ENCODE measurements at places on chromosomes 16 and 17.
A peak's percentile ranks its signal among the peaks of the same experiment; 100 is the strongest.

GRCh38 chr17:32755045-32755805, 121.7 kb downstream of the MYO1D start:
- DNase-seq: no peak

- DNase-seq: no peak
These were observed 54.9 kb downstream of the IKZF3 start for GRCh38 chr17:39809221-39809620.

DNA sequence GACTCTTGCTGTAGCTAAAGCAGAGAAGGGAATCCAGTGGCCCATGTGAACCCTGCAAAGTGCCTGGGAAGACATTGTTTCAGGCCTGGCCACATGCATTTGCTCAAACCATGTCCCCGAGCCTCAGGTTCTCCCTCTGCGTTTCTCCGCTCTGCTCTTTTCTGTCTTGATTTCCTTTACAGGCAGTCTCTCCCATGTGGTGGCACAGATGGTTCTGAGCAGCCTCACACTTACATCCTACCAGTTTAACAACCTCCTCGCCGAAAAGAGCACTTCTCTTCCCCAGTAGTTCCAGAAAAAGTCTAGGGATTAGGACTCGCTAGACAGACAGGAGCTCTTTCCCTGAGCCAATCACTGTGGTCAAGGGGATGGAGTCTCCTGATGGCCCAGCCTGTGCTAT, 28.3 kb upstream of the MYH10 start:
- no peak for DNase-seq

GRCh38 chr16:3458278-3458851, 14.9 kb downstream of the NAA60 start:
- DNase-seq: no peak

DNA sequence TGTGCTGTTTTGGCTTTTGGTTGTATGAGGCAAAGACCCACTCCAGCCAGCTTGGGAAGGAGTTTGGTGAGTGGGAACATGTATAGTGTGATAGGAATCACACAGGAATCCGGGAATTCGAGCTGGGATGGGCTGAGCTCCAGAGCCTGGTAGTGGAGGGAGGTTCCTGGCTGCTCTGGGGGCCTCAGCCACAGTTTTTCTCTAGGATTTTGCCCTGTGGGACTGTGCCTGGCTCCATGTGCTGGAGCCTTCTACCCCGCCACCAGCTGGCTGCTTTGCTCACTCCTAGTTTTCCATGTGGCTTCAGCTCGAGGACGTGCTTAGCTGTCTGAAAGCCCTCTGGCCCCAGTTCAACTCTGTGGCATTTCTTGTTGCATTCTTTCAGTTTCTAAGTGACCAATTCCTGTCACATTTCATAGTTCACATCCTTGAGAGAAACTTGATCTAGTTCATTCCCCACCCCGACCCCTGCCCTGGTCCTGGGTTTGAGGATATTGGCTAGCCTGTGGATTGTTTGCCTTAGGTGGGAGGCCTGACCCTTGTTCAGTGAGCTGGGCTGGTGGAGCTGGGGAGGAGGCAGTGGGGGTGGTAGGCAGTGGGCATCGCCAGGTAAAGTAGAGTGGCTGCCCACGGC, 5.0 kb downstream of the SEC14L1 start:
- DNase-seq: no peak

DNA sequence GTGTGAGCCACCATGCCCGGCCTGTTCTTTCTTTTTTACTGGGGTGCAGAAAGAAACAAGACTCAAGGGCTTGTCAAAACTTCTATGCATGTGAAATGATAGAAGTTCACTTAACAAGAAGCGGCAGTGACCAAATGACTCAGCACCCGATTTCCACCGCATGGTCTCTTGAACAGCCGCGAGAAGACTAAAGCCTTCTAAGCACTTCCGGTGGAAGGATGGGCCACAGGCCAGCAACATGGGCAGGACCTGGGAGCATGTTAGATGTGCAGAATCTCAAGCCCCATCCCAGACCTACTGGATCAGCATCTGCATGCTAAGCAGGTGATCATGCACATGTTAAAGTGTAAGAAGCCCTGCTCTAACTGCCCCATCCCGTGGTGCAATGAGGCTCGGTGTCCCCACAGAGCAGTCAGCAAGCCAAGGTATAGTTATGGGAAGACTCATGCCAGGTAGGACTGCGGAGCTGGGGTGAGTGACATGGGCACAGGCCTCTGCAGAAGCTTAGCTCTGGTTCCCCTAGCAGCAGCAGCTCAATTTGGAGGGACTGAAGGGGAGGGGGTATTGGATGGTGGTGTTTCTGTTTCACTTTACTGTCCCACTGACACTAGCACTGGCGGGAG, 88.5 kb upstream of the HNF1B start:
- no peak for DNase-seq

DNA sequence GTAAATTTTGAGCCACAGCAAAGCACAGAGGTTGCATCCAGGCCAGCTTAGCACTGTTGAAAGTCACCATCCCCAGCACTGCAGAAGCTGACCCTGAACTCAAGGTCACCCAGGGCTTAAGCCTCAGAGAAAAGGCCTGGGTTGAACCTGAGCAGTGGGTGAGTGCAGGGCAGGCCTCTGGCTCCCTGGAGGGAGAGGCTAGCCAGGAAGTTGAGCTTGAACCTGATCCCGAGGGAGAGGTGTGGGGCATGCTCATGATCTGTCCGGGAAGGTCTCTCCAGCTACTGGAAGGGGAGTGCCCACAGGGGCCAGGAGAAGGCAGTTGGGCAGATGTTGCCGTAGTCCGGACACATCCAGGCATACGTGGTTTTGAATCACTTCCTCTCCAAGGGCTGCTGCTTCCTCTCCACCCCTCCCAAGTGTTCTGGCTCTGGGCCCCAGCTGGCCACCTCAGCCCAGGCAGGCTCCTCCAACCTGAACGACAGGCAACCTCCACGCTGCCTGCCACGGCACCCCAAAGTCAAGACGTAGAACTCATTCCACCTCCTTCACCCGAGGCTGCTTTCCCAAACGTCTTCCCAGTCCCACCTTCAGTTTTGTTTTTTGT, 18.4 kb downstream of the CARHSP1 start:
- DNase-seq: no peak

- no peak for DNase-seq
These were observed 30.9 kb downstream of the PAFAH1B1 start for GRCh38 chr17:2624292-2624731.

- no peak for DNase-seq
These were observed 9.8 kb downstream of the MYBBP1A start for GRCh38 chr17:4545217-4545951.

GRCh38 chr17:1568950-1569810, 6.6 kb upstream of the PITPNA start:
- no peak for DNase-seq

GRCh38 chr17:68763562-68763961, 162.4 kb upstream of the FAM20A start:
- DNase-seq: no peak

- no peak for DNase-seq
These were observed 55.5 kb downstream of the HS3ST4 start for GRCh38 chr16:25747160-25747758.

DNA sequence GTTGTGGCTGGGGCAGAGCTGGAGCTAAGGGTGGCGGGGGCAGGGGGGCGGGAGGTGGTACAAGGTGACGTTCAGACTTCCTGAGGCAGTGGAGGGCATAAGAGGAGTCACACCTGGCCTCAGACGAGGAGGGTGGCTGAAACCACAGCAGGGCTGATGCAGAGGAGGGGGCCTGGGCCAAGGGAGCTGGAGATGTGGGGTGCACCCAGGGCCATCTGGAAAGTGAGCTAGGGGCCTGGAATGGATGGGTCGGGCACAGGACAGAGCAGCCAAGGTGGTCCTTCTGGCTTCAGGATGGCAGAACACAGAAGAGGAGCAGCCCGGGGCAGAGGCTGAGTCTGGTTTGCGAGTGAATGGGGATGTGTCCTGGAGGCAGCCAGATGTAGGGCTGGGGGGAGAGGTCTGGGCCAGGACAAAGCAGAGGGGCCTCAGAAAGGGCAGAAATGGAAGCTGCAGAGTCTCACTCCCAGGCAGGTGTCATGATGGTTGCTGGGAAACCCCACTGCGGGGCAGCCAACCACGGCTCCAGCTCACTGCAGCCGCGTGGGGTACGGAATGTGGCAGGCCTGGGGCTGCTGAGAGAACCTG, 57.6 kb downstream of the PRMT7 start:
- no peak for DNase-seq

GRCh38 chr17:81313776-81314397, 18.8 kb upstream of the SLC38A10 start:
- no peak for DNase-seq

- no peak for DNase-seq
These were observed 6.6 kb downstream of the GID4 start for GRCh38 chr17:18045691-18046350.

DNA sequence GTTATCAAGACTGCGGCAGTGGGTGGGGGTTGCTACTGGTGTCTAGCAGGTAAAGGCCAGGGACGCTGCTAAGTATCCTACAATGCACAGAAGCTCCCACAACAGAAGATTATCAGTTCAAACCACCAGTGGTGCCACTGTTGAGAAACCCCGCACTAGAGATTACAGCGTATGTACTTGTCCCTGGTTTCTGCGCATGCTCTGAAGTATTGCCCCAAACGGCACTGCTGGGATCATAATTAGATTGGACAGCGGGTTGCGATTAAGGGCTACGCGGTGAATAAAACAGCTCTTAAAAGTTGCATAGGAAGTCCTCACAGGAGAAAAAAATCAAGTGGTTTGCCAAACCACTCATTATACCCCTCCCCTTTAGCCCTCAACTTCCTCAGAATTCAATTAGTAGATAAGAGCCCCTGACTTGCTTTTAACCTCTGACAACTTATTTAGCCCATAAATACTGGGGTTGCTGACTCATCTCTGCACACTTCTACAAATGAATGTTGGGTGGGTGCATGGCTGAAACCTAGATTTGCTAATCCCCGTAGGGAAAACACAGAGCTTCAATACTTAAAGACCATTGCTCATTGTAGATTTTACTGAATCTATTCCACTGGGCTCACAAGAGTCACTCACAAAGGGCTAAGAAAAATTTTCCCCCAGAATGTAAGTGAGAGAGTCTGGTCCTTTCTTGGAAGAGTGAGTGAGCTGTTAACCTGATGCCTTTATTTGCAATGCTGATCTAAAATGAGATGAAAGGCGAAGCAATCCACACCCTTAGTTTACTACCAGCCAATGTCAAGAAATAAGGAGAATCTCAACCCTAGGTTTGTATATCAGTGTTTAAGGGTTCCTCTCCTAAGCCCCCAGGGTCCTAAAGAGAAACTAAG, 91.8 kb downstream of the RGS9 start:
- peak; percentile 57 for DNase-seq

- DNase-seq: no peak
These were observed 1.1 kb upstream of the KIFC3 start for GRCh38 chr16:57803134-57803990.

DNA sequence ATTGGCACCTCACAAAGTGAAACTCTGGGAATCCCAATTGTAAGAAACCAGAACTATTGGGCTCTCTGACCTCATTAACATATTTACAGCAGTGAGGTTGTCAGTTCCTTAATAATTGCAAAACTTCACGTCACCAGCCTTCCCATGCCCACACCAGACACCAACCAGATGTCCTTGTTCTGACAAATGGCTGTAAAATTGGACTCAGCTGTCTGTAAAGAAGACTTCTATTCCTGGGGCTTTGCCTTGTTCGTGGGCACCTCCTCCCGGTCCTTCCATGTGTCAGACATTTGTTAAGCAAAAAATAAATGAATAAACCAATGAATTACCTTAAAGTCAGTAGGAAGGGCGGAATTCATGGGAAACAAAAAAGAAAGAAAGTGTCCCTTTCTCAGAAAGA, 284.3 kb upstream of the CDH11 start:
- no peak for DNase-seq

- DNase-seq: no peak
These were observed 307.5 kb upstream of the SALL1 start for GRCh38 chr16:51458356-51459140.

- peak; percentile 42 for DNase-seq
These were observed 13.0 kb downstream of the SPIRE2 start for GRCh38 chr16:89841275-89841674.

GRCh38 chr16:19196871-19197270, 28.8 kb downstream of the SYT17 start:
- DNase-seq: no peak
